ENCODE measurements at places on chromosomes 6 and 20. TPM values are rescaled to one million over a fixed set of nuclear protein-coding genes. Genes with fewer than 3 reads are reported as not detected.

Gene TCF21
- 0.20 TPM for total RNA-seq

Gene GABRR1
- total RNA-seq: not detected

Gene B3GALT4
- total RNA-seq: 17.1 TPM

Gene ZBTB46
- total RNA-seq: 15.9 TPM

Gene PACRG
- total RNA-seq: 7.7 TPM

Gene HLA-DMB
- 47.6 TPM for total RNA-seq

Gene GPR6
- total RNA-seq: not detected

Gene RAET1G
- 0.59 TPM for total RNA-seq
